ENCODE measurements at places on chromosomes 11 and 22.

GRCh38 chr11:112132737-112133136 is 31.2 kb downstream of the IL18 start:
- no peak for DNase-seq

GRCh38 chr11:7473717-7474116 is 11.6 kb upstream of the OLFML1 start:
- DNase-seq, result no peak

DNA sequence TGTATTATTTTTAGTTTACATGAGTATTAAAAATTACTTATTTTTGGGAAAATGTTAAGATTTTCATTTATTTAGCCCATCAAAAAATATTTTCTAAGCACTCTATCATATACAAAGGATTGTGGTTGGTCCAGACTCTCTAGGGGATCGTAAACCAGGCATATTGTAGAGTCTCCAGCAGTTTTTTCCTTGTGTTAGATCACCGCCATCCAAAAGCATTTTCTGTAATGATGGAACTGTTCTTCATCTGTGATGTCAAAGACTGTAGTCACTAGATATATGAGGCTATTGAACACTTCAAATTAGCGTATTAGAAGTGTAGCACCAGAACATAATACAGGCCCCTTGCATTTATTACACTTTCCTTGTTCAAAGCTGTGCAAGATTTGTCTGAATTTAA is 154.9 kb downstream of the SBF2 start:
- no peak for DNase-seq

DNA sequence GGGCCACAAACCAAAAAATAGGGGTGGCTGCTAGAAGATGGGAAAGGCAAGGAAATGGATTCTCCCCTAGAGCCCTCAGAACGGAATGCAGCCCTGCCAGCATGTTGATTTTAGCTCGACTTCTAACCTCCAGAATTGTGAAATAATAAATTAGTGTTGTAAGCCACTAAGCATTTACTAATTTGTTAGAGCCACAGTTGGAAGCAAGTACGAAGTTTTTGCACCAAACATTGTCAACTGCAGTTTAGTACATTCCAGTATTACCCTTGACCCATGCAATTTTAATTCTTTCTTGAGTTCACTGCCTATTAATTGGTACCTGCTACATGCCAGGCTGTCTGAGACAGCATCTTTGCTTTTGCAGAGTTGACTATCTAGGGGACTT is 32.2 kb downstream of the PARVA start:
- no peak for DNase-seq

DNA sequence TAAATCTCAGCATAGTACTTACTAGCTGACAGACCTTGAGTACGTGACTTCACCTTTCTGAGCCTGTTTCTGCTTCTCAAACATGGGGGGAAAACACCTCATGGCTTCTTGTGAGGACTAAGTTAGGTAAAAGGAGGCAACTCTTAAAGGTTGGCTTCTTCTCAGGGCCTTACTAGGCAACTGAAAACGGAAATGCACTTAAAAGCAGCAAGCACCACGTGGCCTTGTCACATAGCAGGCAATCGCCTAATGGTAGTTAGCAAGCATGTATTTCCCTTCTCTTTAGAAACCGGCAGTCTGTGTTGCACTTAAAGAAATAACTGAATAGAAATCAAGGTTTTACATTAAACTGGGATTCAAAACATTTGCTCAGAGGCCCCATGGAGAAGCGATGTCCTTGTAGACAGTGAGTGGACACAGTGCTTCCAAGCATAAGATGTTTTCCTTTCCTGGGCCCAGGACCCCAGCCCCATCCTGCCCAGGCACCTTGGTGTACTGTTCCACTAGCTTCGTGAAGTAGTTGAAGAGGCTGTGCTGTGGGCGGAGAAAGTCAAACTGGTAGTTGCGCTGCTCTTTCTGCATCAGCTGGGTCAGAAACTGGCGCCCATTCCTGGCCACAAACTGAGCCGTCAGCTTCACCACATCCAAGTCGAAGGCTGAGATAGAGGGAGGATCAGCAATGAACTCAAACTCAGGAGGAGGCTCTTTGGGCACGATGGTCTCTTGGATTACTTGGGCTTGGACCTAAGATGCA is 12.1 kb downstream of the SF3A1 start:
- no peak for DNase-seq

DNA sequence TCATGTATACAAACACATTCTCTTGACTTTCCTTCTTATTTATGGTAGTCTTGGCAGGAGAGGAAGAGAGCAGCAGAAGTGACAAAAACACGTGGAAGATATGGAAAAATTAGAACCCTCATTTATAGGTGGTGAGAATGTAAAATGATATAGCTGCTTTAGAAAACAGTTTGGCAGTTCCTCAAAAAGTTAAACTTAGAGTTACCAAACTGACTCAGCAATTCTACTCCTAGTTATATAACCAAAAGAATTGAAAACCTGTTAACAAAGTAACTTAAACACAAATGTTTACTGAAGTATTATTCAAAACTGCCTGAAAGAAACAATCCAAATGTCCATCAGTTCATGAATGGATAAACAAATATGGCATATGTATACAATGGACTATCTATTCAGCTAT is 16.8 kb downstream of the NUCB2 start:
- no peak for DNase-seq

All from amniotic stem cell (primary cell).